ENCODE measurements at places on chromosomes 1 and 21. TPM values are rescaled to one million over a fixed set of nuclear protein-coding genes. Genes with fewer than 3 reads are reported as not detected.
A peak's percentile ranks its signal among the peaks of the same experiment; 100 is the strongest.

Gene SPRR1B
- 0.75 TPM for total RNA-seq

Gene SFN
- total RNA-seq: 213 TPM

- DNase-seq: peak; percentile 88
These were observed 21.7 kb upstream of the LAMC2 start for GRCh38 chr1:183164340-183164739.

DNA sequence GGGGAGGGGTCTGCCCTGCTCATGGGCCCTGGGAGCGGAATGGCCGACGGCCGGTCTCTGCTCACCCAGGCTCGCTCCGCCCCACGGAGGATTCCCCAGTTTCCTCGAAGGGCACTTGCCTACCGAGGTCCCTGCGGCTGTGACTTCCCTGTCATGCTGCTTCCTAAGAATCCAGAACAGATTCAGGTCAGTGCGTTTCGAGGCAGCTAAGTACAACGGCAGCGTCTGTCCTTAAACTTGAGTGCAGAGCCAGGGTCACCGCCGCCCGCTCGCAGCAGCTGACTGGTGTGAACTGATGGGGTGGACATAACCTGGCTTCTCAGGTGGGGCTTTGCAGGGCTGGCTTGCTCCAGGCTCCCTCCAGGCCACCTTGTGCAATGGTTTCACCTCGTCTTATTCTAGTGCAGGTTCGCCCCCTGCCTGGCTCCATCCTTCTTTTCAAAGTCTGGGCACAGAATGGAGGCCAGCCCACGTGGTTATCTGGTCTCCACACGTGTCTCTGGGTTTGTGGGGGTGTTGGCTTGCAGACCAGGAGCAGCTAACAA is 7.6 kb upstream of the C1orf174 start:
- DNase-seq: no peak

GRCh38 chr1:182246783-182247182 is 144.8 kb downstream of the GLUL start:
- DNase-seq: no peak

DNA sequence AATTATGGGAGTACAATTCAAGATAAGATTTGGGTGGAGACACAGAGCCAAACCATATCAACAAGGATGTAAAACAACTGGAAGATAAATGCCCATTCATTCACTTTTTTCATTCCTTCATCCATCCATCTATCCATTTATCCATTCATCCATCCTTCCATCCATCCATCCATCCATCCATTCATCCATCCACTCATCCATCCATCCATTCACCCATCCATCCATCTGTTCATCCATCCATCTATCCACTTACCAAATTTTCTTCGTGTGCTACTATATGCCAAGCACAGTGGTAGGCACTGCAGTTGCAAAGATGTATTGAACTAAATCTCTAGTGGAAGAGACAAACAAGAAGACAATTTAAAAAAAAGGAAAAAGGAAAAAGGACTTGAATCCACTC is 14.3 kb upstream of the SIPA1L2 start:
- no peak for DNase-seq

GRCh38 chr1:207925210-207925609 is 14.3 kb upstream of the CD34 start:
- DNase-seq: no peak

All from epithelial cell of proximal tubule (primary cell).